MCF 10A (cell line): ENCODE measurements at places on chromosomes 3 and 15. TPM values are rescaled to one million over a fixed set of nuclear protein-coding genes. Genes with fewer than 3 reads are reported as not detected.

DNA sequence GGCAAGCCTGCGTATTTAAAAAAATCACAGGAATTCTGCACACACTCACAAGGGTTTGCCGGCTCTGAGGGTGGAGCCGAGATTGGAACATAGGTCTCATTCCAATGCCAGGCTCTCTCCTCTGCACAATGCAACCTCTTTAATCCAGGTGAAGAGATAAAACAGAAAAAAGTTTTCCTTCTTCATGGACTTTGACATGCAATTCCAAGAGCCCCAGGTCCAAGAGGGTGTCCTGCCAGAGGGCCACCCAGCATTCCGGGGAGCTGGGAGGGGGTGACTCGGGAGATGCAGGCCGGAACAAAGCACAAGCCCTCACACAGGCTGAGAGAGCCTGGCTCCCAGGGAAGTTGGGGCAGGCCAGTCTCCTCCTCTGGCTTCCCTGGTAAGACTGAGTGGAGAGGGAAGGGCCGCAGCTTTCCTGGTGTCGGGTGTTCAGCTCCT is 6.7 kb upstream of the SLC12A8 start:
- DNase-seq: no peak

DNA sequence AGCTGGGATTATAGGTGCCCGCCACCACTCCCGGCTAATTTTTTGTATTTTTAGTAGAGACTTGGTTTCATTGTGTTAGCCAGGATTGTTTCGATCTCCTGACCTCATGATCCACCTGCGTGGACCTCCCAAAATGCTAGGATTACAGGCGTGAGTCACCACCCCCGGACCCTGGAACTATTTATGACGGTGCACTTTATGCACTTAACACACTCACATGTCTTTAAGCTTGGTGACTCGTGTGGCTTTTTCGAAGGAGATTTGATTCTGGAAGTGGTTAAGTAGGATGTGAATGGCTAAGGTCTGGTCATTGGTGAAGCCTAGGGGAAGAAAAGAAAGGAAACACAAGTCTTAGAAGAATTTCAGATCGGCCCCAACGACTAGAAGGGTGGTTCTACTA is 20.3 kb downstream of the BBS4 start:
- DNase-seq: no peak

- DNase-seq: no peak
Measured at GRCh38 chr3:167750272-167750971, 14.9 kb downstream of the SERPINI1 start.

DNA sequence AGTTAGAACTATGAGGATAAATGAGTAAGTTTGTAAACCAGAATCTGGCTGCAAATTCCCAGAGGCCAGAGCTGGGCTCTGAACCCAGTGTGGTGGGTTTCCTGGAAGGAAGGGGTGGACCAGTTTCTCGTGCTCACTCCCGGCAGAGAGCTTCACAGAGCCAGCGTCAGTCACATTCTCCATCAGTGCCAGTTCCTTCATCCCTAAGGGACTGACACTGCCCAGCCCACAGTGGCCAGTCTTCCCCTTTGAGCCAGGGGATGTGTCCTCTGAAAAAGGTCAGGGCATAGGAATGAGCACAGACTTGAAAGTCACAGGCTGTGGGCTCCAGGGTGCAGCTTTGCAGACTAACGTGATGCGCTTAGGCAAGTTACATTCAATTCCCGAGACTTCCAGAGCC is 135.8 kb upstream of the HACD2 start:
- DNase-seq: no peak

DNA sequence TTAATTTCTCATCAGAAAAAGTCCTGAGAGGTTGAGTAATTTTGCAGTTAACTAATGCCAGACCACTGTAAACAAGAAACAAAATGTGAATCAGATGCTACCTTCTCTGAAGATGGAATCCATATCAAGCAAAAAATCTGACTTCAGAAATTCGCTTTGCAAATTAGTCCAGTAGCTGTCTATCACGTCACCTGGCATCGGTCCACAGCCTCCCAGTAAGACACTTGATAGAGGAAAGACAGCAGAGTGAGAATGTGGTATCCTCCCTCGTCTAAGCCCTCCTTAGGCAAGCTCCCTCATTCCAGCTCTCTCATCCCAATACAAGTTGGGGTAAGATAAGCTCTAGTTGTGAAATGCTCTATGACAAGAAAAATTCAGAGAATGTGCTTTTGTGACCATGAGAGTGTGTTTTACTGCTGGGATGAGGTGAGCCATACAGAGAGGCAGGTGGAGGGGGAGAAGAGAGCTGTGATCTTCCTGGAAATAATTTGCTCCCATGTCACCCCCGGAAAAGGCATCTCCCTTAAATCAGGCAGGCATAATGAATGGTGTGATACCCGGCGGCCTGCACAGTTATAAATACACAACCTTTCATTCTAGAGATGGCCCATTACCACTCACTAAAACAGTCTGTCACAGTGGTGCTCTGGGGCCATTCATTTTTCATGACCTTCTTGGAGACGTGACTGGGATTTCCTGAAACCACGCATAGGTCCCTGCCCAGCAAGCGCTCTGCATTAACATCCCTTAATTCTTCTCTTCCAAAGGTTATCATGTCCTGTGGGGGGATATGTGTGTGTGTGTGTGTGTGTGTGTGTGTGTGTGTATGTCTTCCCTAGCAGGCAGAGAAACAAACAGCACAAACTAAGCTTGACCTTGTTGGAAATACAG is 602.0 kb upstream of the KCNMB2 start:
- no peak for DNase-seq

DNA sequence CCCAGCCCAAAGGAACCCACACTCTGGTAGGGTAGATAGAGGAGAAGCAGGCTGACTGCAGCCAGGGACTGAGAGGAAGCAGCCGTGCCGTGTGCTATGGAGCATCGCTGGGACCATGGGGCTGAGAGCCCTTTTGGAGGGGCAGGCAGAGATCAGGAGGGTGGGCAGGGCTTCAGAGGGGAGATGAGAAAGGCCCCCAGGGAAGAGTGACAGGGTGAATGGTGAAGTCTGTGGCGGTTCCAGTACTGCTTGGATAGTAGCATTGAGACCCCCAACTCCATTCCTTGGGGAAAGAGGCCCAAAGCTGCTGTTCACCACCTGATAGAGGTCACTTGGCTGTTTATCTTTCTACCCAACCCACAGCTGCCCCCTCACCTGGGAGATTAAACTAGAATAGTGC is 80.0 kb upstream of the MRPS22 start:
- DNase-seq: no peak

Gene CP
- total RNA-seq: 0.37 TPM in 1 of 2 replicates, not detected in the other

- DNase-seq: peak; percentile 32
Measured at GRCh38 chr15:100234158-100235029, 107.4 kb downstream of the ADAMTS17 start.

DNA sequence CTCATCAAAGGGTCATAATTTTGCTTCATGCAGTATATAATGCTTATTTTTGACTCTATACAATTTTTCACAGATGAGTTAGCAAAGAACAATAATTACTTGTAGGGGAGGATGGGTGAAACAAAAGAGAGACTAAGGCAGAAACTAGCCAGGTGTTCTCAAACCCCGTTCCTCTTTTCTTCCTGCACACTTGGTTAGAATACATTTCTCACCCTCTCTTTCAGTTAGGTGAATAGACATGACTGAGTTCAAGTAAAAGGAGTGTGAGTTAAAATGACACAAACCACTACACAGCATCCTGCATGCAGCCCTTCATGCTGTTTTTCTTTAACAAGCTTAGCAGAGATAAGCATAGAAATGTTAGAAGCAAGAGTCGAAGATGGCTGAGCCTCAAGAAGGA is 922.2 kb downstream of the TBL1XR1 start:
- DNase-seq: no peak

Gene GPR149
- not detected in 2 replicates for total RNA-seq

- DNase-seq: peak; percentile 23
Measured at GRCh38 chr3:192916371-192917027, 1.2 kb downstream of the MB21D2 start.
